ENCODE measurements at places on chromosomes 5 and 9.

DNA sequence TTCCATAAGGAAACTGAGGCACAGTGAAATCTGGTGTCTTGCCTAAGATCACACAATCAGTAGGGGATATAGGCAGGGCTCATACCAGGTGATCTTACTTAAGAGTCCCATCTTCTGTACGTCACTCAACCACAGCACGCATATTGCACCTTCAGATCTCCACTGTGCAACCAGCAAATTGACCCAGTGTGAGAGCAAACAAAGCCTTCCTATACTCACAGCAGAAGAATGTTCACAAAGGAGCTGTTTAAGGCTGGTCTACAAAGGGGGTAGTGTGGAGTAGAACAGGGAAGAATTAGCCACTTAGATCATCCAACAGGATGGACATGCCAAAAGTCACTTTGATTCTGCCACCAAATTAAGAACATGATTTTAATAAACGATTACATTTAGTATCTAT, 305.9 kb downstream of the SLIT3 start:
- DNase-seq: no peak

- DNase-seq: no peak
These were observed 12.5 kb downstream of the GLIS3 start for GRCh38 chr9:4287386-4287785.

DNA sequence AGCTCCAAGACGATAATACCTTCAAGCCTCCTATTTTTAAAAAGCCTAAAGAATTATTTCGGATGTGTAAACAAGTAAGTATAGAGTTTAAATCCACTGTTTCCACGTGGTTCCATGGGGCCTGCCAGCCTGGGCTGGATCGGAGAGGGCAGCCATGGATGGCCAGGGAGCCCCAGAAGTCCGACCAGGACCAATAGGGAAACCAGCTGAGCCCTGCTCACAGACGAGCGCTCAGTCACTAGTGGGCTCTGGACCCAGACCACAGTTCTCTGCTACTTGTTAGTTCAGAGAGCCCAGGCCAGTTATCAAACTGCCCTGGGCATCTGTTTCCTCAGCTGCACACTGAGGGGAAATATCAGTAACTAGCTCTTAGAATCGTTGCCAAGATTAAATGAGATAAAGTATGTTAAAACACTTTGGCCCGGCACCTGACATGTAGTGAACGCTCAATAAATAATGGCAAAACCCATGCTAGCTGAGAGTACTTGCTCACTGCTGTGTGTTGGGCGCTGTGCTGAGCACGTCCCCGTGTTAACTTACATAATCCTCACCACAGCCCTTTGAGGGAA, 124.8 kb downstream of the RGS3 start:
- no peak for DNase-seq

GRCh38 chr5:14421851-14422250, 159.7 kb upstream of the OTULINL start:
- DNase-seq: no peak

- no peak for DNase-seq
These were observed 44.3 kb downstream of the FOXB2 start for GRCh38 chr9:77063645-77064285.

DNA sequence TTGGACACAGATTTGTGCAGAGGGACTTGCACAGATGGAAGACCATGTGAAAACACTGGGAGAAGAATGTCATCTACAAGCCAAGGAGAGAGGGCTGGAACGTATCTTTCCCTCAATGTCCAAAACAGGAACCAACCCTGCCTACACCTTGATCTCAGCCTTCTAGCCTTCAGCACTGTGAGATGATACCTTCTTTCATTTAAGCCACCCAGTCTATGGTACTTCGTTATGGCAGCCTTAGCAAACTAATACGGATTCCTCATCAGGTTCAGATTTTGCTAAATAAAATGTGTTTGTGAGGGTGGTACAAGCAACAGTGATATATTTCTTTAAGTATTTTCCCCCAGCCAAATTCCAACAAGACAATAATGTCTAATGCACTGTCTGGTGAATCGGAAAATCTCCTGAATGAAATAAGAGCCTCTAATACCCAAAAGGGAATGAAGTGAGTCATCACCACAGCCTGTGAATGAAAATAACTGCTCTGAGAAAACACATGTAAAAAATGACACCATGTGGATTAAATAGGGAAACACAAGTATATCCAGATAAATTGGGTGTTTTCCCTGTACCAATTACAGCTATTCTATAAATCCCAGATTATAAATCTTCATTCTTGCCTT, 182.8 kb upstream of the TARS1 start:
- DNase-seq: no peak

- DNase-seq: peak; percentile 27
These were observed 4.3 kb downstream of the SMIM33 start for GRCh38 chr5:139474890-139475791.

- DNase-seq: no peak
These were observed 344.8 kb upstream of the POU5F2 start for GRCh38 chr5:94086194-94086593.

GRCh38 chr5:5304361-5305020, 118.0 kb upstream of the ICE1 start:
- DNase-seq: no peak

DNA sequence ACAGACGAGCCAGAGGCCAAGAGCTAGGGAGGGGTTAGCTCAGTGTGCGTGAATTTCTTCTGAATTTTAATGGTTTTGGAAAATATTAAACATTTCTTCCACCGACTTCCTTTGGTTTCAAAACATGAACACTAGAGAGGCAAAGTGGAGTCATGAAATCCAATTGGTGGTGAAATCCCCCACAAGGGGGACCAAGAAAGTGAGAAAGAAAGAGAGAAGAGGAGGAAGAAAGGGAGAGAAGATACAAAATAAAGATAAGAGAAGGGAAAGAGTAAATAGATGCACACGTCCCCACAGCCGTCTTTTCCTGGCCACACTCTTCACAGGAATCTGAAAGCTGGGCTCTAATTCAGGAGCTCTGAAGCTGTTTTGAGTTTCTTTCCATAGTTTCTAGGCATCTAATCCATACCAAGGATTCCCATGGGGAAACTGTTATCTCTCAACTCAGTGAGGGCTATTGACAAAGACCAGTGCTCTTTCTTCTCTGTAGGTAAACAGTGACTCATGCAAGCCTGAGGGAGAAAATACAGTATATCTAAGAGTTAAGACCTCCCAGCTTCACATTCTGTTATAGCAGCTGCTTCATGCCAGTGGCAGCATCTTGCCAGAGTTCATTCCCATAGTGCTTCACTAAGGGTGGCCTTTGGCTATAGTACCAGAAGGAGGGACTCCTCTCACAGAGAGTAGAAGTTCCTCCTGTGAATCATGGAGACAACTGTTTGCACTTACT, 115.8 kb upstream of the LIFR start:
- no peak for DNase-seq

- DNase-seq: no peak
These were observed 58.0 kb upstream of the JAK2 start for GRCh38 chr9:4927043-4927471.

- peak; percentile 71 for DNase-seq
These were observed 2.9 kb downstream of the OR2S2 start for GRCh38 chr9:35954942-35955546.
